ENCODE measurements at places on chromosomes 2 and 18. TPM values are rescaled to one million over a fixed set of nuclear protein-coding genes. Genes with fewer than 3 reads are reported as not detected.
A peak's percentile ranks its signal among the peaks of the same experiment; 100 is the strongest.

Gene COLEC11
- polyA plus RNA-seq: not detected

Gene SERPINB3
- polyA plus RNA-seq: not detected

Gene ZNF396
- 0.54 TPM for polyA plus RNA-seq

Gene TLK1
- polyA plus RNA-seq: 25.6 TPM

Gene REG3A
- polyA plus RNA-seq: not detected

Gene ADGRF3
- polyA plus RNA-seq: 0.24 TPM

Gene MAPRE3
- polyA plus RNA-seq: 23.0 TPM

Gene TPGS2
- 206 TPM for polyA plus RNA-seq

Gene RAB6D
- 0.15 TPM for polyA plus RNA-seq

DNA sequence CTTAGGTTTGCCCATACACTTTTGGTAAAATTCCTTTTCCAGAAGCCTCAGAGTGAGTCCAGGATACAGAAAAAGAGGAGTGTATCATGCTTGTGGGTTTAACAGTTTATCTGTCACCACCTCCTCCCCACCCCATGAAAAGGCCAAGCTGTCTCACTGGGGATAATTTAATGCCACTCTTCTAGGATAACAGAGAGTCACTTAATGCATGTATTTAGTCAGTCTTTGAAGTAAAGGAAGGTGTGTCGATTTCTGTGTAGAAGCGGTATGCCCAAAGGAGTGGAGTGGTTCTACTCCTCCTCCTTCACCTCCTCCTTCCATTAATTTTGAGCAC, 116.4 kb downstream of the QPCT start:
- DNase-seq: no peak

- no peak for DNase-seq
Observed at GRCh38 chr2:134194519-134194918, 59.4 kb upstream of the MGAT5 start.

DNA sequence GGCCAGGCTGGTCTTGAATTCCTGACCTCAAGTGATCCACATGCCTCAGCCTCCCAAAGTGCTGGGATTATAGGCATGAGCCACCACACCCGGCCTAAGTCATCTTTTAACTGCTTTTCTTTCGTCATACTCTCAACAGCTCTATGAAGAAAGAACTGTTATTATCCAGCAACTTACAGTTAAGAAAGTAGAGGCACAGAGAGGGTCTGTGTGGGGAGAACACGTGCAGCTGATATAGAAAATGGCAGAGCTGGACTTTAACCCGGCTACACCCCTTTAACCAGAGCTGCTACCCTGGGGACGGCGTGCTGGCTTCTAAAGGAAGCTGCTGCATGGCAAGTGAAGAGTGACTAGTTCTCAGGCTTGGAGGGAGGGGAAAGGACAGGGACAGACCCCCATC, 25.5 kb downstream of the IGFBP2 start:
- peak; percentile 42 for DNase-seq

DNA sequence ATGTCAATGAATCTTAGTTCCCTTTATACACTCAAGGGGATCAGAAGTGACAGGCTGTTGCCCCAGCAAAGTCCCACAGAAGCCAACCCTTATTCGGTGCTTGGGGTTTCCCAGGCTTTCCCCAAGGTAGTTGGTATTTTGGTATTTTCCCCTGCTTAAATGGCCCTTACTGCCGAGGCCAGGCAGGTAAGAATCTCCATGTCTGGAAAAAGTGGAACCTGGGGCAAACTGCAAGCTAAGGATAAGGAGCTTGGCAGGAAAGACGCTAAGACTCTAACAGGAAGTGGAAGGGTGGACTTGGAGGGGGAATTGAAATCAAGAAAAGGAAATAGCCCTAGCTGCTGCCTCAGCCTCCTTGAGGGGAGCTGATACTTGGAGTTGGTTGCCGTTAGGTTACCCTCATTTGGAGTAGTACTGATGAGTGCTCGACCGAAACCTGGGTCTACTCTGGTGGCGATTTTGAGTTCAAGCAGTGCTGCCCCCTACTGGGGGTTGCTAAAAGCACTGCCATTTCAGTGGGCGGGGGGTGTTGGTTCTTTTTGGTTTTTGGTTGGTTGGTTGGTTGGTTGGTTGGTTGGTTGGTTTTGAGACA, 3.3 kb upstream of the GPBAR1 start:
- DNase-seq: peak; percentile 49

DNA sequence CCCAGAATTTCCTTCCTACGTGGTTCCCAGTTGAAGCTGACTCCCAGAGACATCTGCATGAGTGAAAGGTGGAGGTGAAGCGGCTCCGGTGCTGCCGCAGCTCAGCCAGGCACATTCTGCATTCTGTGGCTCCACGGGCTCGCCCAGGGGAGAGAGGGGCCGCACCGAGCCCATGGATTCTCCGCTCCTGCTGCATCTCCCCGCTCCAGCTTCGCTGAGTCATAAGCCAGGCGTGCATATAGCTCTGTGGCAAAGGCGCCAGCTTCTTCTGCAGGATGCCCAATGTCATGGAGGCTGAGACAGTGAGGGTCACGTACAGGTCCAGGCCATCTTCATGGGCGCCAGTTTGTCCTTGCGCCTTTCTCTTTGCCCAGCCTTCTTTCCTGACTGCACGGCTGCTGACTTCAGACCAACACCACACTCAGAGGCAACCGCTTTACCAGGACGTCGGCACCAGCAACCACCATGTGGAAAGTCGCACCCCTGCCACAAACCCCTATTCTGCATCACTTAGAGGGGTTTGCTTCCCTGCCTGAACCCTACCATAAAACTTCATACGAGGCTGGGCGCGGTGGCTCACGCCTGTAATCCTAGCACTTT, 215.7 kb downstream of the MGAT5 start:
- DNase-seq: no peak

- peak; percentile 95 for DNase-seq
Observed at GRCh38 chr2:67917332-67918054, 145.3 kb downstream of the C1D start.

DNA sequence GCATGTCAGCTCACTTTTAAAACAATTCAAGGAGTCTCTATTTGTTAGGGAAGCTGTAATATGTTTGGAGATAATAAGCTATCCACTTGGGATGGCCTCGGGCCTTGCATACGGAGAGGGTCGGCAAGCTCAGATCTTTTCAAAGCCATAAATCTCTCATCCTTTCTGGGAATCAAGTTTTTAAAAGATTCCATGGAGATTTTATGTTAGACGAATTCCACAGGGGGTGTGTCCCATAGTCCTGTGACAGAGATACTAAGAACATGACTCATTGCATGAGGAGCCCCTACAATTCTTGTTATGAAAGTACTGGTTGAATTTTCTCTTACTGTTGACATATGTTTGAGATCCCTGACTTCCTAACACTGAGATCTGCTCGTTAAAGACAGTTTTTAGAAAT, 108.7 kb downstream of the FEZ2 start:
- peak; percentile 84 for DNase-seq

GRCh38 chr2:158211502-158211901, 109.8 kb downstream of the UPP2 start:
- DNase-seq: peak; percentile 5

GRCh38 chr2:144146876-144147275, 373.0 kb downstream of the ZEB2 start:
- DNase-seq: no peak

GRCh38 chr2:24617424-24617823, 126.4 kb downstream of the NCOA1 start:
- DNase-seq: no peak

DNA sequence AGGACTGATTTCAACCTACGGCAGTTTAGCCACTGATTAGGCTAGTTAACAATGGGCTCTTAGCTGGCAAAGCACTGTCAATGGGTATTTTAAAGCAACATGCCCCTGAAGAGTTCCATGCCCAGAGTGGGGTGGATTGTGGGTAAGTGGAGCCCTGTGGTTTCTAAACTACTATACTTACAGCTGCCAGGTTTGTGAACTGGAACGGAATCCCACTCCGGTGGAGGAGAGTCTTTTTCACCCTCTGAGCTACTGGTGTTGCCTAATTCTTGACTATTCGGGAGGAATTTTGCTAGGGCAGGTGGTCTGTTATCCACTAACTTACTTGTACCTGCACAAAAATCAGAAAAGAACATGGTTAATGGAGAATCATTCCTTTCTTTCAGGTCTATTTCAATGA, 52.6 kb downstream of the ZAP70 start:
- DNase-seq: no peak

DNA sequence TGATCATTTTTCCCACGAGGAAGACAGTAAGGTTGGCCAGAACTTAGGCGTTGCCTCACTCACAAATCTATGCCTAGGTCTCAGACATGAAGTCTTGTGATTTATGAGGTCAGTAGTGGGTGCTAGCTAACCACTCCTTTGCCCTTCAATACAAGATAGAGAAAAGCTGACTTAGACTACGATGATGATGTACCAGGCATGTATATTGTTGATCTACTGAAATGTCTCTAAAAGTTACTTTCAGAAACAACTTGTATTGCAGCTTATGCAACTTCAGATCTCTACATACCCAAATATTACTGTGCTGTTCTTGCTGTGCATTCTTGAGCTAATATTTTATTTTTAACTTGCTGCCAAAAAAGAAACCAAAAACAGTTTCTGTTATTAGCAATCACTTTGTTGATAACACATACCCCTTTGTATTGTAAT, 30.6 kb downstream of the MAPRE2 start:
- no peak for DNase-seq

DNA sequence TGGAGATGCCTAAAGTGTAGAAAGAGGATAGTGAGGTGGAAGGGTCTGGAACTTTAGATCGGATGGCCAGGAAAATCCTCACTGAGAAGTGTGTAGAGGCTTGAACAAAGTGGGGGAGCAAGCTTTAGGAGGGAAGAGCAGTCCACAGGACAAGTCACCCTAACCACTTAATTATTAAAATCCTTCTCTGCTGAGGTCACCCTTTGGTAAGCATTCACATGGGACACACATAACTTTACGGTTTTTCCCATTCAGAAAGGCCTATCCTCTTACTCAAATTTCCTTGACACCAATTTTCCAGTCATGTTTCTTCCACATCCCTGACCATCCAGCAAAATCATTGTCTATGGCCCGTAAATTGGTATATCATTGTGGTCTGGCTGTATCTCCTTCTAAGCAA, 31.0 kb upstream of the ZEB2 start:
- DNase-seq: peak; percentile 46

- DNase-seq: no peak
Observed at GRCh38 chr18:12843420-12844350, 40.4 kb downstream of the PTPN2 start.

GRCh38 chr2:234218266-234219045, 168.0 kb downstream of the SPP2 start:
- DNase-seq: peak; percentile 4

GRCh38 chr2:181058378-181059269, 78.2 kb downstream of the UBE2E3 start:
- peak; percentile 37 for DNase-seq

DNA sequence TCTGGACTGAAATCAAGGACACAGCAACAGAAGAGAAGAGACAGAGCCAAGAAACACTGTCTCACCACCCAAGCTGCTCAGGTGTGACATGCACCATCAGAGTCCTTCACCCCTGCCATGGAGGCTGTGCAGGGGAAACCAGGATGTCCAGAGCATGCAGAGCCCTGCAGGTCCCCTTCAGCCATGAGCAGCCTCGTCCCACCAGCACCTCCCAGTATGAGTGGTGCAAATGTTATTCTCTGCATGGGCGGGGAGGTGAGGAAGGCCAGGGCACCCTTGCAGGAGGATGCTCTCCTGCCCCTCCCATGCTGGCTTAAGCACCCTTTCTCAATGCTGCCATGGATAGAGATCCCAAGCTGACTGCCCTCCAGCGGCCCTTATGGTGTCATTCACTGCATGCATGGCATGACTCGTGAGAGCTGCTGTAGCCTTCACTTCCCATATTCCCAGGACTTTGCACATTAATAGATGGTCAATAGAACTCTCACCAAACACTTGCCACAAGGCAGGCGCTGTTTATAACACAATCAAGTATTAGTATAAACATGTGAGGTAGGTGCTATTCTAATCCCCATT, 171.0 kb downstream of the ANAPC1 start:
- no peak for DNase-seq

DNA sequence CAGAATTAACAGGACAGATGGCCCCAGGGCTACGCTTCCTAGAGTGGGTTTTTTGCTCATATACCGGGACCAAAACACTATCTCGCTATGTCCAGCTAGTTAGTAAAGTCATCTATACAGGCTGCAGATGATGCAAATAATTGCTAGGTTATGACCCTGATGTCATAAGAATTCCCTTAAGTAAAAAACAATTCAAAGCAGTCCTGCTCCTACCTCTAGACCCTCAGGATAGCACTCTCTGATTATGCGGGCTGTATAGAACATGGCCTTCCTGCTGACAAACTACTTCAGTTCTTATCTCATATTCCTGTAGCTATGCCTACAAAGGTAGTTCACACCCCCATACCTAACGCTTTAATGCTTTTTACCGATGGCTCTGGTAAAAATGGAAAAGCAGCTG, 13.2 kb downstream of the DYNAP start:
- DNase-seq: no peak

- DNase-seq: no peak
Observed at GRCh38 chr18:71238974-71239624, 950.3 kb downstream of the SOCS6 start.

DNA sequence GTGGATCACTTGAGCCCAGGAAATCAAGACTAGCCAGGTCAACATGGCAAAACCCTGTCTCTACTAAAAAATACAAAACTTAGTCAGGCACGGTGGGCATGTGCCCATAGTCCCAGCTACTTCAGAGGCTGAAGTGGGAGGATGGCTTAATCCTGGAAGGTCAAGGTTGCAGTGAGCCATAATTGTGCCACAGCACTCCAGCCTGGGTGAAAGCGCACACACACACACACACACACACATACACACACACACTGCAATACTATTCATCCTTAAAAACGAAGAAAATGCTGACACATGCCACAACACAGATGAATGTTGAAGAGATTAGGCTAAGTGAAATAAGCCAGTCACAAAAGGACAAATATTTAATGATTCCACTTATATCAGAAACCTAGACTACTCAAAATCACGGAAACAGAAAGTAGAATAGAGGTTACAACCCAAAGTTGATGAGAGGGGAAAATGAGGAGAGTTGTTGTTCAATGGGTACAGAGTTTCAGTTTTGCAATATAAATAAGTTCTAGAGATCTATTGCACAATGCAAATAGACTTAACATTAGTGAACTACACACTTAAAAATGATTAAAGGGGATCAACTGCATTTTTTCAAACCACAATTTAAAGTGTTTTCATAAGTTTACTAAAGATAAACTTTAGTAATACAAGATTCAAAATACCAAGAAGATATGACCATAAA, 114.5 kb downstream of the USP34 start:
- DNase-seq: peak; percentile 32

DNA sequence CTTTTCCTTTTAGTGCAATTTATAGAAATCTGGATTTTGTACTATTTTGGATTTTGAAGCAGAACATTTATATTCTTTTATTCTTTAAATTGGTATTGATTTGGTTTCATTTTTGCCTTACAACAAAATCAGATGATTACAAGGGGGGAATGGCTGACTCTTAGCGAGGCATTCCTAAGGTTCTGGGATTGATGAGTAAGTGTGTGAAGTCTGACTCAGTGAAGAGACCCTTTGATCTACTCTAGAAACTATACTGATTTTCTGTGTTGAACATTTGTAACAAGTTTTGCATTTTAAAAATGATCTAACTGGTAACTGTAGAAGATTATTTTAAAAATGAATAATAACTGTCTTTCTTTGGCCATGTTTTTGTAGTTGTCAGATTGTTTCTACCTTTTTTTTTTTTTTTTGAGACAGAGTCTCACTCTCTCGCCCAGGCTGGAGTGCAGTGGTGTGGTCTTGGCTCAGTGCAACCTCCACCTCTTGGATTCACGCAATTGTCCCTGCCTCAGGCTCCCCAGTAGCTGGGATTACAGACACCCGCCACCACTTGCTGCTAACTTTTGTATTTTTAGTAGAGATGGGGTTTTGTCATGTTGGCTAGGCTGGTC, 48.7 kb downstream of the TTC39C start:
- peak; percentile 66 for DNase-seq
